ENCODE measurements at places on chromosomes 1 and 21.
A peak's percentile ranks its signal among the peaks of the same experiment; 100 is the strongest.

DNA sequence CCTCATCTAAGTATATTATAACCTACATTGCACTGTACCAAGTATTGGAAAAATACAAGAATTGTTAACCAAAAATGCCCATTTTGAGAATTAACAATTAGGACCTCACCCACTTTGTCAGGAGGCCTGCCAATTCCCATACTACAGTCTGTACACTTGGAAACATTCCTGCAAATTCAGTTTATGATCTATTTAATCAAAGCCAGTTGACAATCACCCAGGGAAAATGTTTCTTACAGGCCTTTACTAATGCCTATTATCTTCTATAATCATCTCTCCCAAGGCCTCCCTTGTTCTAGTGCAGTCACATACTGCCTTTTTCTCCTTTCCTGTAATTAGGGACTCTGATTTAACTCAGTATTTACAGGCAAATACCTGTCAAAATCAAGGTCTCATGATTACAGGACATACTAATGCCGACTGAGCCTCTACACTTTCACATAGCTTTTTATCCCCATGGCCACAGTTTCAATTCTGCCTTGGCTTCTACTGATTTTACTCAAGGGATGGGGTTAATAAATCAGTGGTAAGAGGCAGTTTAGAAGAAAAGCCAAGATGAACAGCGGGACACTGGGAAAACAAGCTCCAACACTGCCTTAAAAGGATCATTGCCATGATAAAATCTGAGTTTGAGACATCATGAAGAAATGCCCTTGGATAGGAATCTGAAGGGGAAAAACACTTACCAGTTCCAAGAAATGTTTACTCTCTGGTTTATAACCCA is 338.7 kb downstream of the VAV3 start:
- H3K36me3 ChIP-seq: no peaks in the 10 kb centered on the region
- no peak overlapping the region for H3K27ac ChIP-seq
- no peaks in the 10 kb centered on the region for H3K4me1 ChIP-seq
- no peaks in the 10 kb centered on the region for H3K27me3 ChIP-seq
- no peak overlapping the region for H3K4me3 ChIP-seq

GRCh38 chr1:234214911-234215892 is 158.1 kb upstream of the COA6 start:
- no peak for DNase-seq
- H3K36me3 ChIP-seq: no peaks in the 10 kb centered on the region
- peaks cover 18% of the 10 kb centered on the region for H3K4me1 ChIP-seq
- no peak overlapping the region for H3K4me3 ChIP-seq
- peaks cover 4% of the 10 kb centered on the region for H3K27me3 ChIP-seq

DNA sequence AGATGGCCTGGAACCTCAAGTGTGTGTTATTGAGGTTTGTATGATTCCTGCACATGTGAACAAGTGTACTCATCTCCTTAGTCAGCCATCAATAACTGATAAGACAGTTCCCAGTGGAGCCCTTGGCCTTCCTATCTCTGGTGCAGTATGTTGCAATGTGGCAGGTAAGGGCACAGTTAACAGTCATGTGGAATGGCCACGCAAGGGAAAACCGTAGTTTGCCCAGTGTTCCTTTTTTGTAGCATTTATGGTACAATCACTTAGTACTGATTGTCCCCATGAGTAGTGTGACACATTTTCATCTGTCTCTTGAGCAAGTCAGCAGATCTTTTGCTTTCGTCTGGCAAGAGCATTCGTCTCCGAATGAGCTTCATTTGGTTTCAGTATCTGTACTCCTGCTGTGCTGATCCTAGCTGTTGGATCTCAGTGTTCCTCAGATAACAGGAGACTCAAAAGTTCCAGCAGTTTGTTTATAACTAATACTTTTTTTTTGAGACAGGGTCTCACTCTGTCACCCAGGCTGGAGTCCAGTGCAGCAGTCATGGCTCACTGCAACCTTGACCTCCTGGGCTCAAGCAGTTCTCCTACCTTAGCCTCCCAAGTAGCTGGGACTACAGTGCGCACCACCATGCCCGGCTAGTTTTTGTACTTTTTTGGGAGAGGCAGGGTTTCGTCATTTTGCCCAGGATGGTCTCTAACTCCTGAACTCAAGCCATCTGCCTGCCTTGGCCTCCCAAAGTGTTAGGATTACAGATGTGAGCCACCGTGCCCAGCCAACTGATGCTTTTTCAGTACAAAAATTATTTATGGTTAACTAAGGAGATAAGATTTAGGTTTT is 8.2 kb downstream of the CTPS1 start:
- no peak for DNase-seq
- no peaks in the 10 kb centered on the region for H3K4me1 ChIP-seq
- H3K4me3 ChIP-seq: no peak overlapping the region
- no peaks in the 10 kb centered on the region for H3K27me3 ChIP-seq
- H3K27ac ChIP-seq: no peak overlapping the region

DNA sequence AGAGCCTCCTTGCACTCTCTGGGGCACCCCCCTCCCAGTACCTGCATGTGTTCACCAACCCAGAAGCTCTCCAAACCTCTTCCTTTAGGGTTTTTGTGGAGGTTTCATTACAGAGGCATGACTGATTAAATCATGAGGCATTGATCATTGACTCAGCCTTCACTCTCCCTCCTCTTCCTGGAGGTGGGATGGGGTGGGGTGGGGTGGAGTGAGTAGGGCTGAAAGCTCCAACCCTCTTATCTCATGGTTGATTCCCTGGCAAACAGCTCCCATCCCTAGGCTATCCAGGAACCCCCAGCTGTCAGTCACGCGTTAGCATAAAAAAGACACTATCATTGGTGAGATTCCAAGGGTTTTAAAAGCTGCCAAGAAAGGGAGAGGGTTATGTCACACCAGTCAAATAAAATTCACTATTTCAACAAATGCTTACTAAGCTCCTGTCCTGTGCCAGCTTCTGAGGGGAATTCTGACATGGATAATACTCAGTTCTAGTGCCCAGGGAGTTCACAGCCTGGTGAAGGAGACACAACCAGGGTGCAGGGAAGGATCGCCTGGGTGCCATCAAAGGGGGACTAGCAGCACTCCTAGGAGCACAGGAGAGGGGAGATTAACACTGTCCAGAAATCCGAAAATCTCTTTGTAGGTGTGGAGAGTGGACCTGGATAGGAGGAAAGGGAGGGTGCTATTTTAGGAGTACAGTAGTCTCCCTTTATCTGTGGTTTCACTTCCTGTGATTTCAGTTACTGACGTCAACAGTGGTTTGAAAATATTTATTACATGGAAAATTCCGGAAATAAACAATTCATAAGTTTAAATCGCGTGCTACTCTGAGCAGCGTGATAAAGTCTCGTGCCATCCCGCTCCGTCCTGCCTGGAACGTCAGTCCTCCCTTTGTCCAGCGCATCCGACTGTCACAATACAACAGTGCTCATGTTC is 6.8 kb upstream of the IL24 start:
- no peak overlapping the region for H3K27ac ChIP-seq
- peaks cover 16% of the 10 kb centered on the region for H3K4me1 ChIP-seq
- no peaks in the 10 kb centered on the region for H3K36me3 ChIP-seq
- DNase-seq: no peak
- H3K4me3 ChIP-seq: no peak overlapping the region

DNA sequence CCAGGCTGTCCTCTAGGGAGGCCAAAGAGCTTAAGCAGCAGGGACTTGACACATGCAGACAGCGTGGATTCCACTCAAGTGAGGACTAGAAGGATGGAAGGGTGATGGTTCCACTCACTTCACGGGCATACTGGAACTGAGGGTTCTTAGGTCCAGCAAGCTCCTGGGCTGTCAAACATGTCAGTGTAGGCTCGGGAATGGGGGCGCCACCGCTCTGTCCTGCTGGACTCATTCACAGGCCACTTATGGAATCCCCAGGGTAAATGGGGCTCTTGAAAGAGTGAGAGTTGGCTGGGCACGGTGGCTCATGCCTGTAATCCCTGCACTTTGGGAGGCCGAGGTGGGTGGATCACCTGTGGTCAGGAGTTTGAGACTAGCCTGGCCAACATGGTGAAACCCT is 27.7 kb upstream of the CSF3R start:
- H3K27me3 ChIP-seq: no peaks in the 10 kb centered on the region
- no peak for DNase-seq
- no peaks in the 10 kb centered on the region for H3K36me3 ChIP-seq
- no peak overlapping the region for H3K27ac ChIP-seq
- no peak overlapping the region for H3K4me3 ChIP-seq

GRCh38 chr1:158154501-158154900 is 26.2 kb upstream of the CD1D start:
- no peaks in the 10 kb centered on the region for H3K36me3 ChIP-seq
- DNase-seq: no peak
- peaks cover 11% of the 10 kb centered on the region for H3K4me1 ChIP-seq
- no peak overlapping the region for H3K27ac ChIP-seq
- H3K4me3 ChIP-seq: no peak overlapping the region
- no peaks in the 10 kb centered on the region for H3K27me3 ChIP-seq

DNA sequence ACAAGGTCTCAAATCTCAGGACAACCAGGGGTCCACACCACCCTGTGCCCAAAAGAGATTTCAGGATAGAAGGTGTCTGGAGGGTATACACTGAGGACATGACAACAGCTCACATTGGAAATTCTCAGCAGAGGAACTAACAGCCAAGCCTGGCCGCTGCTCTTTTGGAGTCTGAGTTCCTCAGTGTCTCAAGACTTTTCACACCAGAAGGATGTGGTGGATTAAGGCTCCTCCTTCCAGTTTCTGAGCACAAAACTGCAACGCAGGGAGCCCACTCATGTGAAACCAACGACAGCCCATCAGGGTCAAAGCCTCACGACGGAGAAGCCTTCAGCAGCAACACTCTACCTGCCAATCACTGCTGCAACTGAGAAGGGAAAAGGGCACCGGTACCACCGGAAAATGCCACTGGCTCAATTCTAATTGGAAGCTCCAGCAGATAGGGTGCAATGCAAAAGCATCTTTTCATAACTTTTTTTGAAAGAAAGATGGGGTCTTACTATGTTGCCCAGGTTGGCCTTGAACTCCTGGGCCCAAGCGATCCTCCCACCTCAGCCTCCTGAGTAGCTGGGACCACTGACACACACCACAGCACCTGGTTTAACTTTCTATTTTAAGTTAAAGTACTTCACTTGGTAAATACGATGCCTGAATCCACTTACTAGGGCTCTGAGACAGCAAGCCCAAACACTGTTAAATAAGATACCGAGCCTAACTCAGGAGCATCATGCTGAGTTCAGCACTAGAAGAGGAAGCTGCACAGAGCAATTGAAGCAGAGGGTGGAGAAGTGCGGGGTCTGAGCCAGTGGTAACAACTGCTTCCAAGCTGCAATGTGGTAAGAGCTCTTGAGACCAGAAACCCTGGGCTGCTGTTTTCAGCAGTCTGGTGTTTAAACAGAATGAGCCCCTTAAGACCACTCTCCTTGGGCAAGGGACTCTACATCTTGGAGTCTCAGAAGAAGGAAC is 7.8 kb downstream of the CAPZB start:
- no peaks in the 10 kb centered on the region for H3K27me3 ChIP-seq
- peaks cover 99% of the 10 kb centered on the region for H3K4me1 ChIP-seq
- H3K27ac ChIP-seq: peak overlapping the region; percentile 80
- H3K36me3 ChIP-seq: peaks cover 19% of the 10 kb centered on the region

GRCh38 chr1:185489406-185489805 is 172.4 kb upstream of the IVNS1ABP start:
- no peaks in the 10 kb centered on the region for H3K4me1 ChIP-seq
- no peak for DNase-seq
- H3K36me3 ChIP-seq: no peaks in the 10 kb centered on the region
- H3K4me3 ChIP-seq: no peak overlapping the region
- no peak overlapping the region for H3K27ac ChIP-seq

GRCh38 chr1:74835051-74835450 is 102.1 kb downstream of the TYW3 start:
- H3K36me3 ChIP-seq: no peaks in the 10 kb centered on the region
- H3K27me3 ChIP-seq: no peaks in the 10 kb centered on the region
- no peak overlapping the region for H3K4me3 ChIP-seq
- H3K4me1 ChIP-seq: no peaks in the 10 kb centered on the region
- no peak overlapping the region for H3K27ac ChIP-seq

DNA sequence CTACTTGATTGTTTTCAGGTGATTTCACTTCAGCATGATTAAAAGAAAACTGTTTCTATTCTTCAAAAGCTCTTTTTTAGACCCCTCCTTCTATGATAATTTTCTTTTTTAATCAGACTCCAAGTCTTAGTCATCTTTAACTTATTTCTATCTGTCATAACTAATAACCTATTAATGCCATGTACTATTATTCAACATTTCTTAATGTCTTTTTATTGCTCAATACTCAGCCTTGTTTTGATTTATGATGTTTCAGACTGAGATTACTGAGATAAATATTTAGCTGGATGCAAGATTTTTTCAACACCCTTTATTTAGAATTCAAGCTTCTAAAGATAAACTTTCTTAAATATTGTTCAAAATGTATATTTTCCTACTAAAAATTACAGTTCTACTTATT is 53.6 kb downstream of the ATP6V1G3 start:
- H3K27me3 ChIP-seq: no peaks in the 10 kb centered on the region
- H3K36me3 ChIP-seq: no peaks in the 10 kb centered on the region
- no peak for DNase-seq
- no peak overlapping the region for H3K27ac ChIP-seq

DNA sequence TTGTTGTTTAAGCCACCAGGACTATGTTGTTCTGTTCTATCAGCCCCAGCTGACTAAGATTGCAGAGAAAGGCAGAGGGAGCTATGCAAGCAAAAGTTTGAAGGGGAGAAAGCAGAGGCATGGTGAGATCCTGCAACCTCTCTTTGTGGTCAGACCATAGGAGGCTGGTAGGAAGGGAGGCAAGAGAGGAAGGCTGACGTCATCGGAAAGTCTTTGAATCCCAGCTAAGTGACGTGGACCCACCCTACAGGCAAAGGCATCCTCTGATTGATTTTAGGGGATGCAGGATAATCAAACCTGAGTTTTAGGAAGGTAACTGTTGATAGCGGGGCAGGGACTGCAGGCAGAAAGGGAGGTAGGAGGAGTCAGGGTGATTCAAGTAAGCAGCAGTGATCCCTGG is 23.3 kb upstream of the TNNI1 start:
- H3K36me3 ChIP-seq: no peaks in the 10 kb centered on the region
- no peak overlapping the region for H3K27ac ChIP-seq
- no peak for DNase-seq

DNA sequence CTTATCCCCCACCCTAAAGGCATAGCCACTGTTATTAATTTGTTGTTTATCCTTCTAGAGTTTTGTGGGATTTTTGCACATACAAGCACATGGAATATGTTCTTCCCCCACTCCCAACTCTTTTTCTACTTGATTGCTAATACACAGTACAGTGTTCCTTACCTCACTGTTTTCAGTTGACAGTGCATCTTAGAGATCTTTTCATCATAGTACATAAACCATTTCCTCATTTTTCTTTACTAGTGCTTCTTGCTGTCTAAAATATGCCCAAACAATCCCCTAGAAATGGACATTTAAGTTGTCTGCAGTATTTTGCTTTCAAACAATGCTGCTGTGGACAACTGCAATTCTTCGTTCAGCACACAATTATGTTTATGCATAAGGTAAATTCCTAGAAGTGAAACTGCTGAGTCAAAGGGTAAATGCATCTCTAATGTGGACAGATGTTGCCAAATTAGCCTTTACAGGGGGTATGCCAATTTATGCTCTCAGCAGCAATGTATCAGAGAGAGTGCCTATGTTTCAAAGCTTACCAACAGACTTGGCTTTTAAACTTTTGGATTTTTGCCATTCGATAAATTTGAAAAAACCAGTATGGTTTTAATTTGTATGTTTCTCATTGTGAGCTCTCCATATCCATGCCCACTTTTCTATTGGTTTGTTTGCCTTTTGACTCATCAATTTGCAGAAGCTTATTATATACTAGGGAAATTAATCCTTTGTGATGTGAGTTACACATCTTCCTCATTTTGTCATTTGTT is 132.6 kb downstream of the MRPS6 start:
- H3K27ac ChIP-seq: no peak overlapping the region
- H3K4me1 ChIP-seq: peaks cover 12% of the 10 kb centered on the region
- H3K27me3 ChIP-seq: no peaks in the 10 kb centered on the region
- no peak overlapping the region for H3K4me3 ChIP-seq
- DNase-seq: no peak
- no peaks in the 10 kb centered on the region for H3K36me3 ChIP-seq

Measured in CD4-positive, alpha-beta memory T cell (primary cell).